ENCODE measurements at places on chromosomes 6 and 20.

DNA sequence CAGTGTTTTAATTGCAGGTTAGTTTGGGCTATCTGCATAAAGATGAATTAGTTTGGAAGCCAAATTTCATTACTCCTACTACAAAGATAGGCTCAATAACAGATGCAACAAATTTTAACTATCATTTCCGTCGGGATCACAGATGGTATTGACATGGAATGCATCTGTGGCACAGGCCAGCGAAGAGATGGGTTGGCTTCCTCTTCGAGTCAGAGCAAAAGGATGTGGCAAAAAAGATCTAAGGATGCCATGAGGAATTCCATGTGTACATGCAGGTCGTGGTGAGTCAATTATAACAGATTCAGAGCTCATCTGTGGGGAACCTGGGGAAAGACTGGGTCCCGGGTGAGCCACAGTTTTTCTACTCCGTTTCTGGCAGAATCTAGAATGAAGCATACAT, 83.0 kb upstream of the CITED2 start:
- DNase-seq: no peak

GRCh38 chr20:57128044-57128757, 138.2 kb downstream of the BMP7 start:
- DNase-seq: no peak

DNA sequence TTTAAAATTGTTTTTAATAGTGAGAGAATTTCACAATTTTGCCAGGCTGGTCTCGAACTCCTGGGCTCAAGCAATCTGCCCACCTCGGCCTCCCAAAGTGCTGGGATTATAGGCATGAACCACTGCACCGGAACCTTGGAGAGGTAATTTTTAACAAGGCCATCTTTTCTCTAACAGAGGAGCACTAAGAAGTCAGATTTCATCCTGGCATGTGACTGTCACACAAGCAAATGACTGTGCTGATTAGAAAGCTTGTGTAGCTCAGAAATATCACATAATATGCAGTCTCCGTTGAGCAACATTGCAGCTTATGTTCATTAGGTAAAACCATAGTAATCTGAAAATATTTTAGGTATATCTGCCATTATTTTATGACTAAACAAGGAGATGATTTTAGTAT, 156.0 kb downstream of the CCDC170 start:
- DNase-seq: no peak

- DNase-seq: no peak
Observed at GRCh38 chr6:146598772-146599405, at the start of gene ADGB. TSS of gene ADGB (plus strand) at chr6:146598972. CDS start at chr6:146599041, 69 bp downstream.

DNA sequence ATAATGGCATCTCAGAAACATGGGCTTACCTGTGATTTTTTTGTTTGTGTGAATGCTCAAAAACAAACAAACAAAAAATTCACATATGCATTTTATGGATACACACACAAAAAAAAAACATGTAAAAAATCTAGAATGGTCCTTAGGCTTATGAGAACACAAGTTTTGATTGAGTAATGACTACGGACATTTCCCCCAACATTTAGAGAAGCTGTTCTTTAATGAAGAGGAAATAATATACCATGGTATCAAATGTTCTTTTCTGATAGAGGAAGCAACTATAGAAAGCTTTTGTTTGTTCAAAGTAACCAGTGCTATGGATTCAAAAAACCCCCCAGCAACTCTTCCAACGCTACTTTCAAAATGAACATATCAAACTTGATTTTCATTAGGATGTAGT, 8.6 kb upstream of the CALHM6 start:
- DNase-seq: no peak

DNA sequence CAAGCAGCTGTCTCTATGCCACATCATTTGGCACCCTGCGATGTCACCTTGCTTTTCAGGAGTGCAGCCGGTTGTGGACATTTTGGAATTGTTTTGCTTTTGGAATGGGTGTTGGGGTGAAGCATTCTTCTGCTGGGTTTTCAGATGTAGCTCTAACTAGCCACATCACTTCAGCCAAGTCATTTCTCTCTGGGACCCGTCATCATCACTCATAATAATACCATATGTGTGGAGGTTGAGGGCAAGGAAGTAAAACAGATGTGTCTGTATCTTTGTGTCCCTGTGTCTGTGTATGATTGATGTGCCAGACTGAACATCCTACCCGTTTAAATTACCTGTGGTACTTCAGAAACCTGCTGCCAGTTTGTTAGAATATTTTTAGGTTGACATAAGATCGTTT, 49.5 kb upstream of the TULP4 start:
- no peak for DNase-seq

DNA sequence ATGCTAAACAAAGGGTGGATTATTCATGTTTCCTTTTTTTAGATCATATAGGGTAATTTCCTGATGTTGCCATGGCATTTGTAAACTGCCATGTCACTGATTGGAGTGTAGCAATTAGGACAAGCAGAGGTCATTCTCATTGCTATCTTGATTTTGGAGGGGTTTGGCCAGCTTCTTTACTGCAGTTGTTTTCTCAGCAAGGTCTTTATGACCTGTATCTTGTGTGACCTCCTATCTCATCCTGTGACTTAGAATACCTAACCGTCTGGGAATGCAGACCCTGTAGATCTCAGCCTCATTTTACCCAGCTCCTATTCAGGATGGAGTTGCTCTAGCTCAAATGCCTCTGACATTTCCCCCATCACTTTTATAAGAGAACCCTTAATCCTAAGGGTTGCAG, 53.6 kb downstream of the CDS2 start:
- no peak for DNase-seq

DNA sequence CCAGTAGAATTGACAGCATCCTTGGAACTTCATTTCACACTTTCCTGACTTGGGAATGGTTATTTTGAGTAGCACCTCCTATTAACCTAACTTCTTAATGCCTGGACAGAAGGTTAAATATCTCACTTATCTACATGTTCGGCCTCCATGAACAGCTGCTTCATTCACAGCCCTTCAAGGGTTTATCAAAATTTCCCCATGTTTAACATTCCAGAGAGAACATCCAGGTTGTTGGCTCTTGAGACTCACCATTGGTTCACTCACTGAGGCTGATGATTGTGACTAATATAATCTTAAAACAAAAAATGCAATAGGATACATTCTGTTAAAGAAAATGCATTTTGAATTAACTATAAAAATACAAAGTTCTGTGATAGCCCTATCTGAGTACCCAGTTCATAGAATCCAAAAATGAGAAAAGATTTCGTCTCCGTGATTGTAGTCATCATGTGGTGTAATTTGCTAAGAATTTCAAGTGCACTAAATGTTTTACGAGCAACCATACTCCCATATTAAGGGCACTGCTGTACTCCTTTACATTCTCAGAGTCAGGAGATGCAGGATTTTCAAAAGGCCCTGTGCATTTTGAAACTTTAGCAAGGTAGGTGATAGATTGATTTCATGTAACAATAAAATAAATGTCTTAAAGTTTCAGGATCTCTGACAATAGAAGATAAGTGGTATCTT, 260.6 kb upstream of the TAB2 start:
- no peak for DNase-seq

GRCh38 chr6:130980310-130981032, 82.6 kb downstream of the EPB41L2 start:
- DNase-seq: no peak

GRCh38 chr6:1251198-1252155, 60.4 kb upstream of the FOXQ1 start:
- DNase-seq: no peak

- no peak for DNase-seq
Observed at GRCh38 chr6:137610702-137611101, 116.5 kb upstream of the OLIG3 start.

DNA sequence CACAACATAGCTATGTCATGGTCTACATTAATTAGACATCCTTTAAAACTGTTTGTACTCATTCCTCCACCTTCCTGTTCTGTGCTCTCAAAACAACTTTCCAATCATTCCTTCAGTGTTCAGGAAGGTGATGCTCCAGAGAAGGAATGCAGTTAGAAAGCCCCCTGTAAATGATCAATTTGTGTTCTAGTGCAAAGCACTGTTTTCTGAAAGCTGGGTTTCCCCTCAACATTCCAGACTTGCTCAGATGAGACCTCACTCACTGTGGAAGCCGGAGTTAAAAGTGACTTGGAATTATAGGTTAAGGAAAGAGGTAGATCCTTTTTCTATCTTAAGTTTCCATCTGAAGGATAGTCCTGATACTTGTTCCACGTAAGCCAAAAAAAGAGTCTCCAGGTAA, 95.9 kb downstream of the BMP2 start:
- DNase-seq: no peak

DNA sequence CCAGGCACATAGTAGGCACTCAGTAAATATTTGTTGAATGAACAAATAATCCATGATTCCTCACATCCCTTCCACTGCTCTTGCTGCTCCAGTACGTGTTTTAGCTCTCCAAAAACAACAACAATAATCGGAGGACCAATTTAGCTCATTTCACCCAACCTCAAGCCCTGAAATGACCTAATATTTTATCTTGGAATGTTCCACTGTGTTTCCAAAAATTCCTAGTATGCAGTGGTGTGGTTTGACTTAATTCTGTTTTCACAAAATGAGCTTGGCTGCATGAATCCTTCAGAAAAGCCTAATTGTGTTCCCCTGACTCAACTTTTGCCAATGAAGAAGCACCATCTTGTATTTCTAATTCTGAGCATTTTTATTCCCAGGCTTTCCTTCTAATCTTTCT, 168.0 kb upstream of the PHACTR1 start:
- no peak for DNase-seq

DNA sequence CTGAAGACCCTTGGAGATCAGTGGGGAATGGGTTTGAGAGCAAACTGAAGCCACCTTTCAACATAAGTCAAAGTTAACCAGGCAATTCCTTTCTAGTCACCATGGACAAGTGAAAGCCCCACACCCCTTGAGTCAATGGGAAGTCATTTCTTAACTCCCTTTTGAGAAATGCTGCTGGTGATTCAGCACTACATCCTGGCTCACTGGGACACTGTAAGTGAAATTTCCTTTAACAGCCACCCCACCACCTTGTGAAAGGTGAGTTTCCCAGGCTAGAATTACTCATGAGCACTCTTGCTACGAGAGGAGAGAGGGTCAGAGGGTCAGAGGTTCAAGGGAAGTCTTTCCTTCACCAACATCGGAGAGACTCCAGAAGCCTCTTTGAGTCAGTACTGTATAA, 93.3 kb upstream of the MARCKS start:
- DNase-seq: no peak

GRCh38 chr20:1463971-1464570, 2.6 kb downstream of the NSFL1C start:
- DNase-seq: no peak

DNA sequence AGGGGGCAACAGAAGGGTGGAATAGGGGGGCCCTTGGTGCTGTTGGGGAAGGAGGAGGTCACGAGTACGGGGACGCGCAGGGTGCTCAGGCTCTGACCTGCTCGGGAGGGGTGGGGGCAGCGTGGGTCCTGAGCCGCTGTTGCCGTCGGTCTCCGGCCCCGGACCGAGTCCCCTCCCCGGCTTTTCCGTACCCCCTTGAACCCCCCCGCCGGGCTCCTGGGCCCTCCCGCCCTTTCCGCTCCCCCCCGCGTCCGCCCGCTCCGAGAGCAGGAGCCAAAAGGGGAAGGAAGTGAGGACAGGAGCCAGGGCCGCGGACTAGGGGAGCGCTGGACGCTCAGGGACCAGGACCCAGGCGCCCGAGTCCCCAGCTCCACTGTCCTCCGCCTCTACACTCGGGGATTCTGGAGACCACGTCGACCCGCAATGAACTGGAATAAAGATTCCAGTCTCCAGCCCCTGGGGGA, at the start of gene RGL2:
Gene RGL2, minus strand, starts transcription at position 170 of the 464 bp plus-strand sequence. CDS start 332 bp downstream, outside the sequence.
- peak; percentile 53 for DNase-seq

GRCh38 chr6:165988302-165988756, 179.3 kb downstream of the TBXT start:
- DNase-seq: no peak

- no peak for DNase-seq
Observed at GRCh38 chr20:40961686-40962640, 66.7 kb upstream of the TOP1 start.

DNA sequence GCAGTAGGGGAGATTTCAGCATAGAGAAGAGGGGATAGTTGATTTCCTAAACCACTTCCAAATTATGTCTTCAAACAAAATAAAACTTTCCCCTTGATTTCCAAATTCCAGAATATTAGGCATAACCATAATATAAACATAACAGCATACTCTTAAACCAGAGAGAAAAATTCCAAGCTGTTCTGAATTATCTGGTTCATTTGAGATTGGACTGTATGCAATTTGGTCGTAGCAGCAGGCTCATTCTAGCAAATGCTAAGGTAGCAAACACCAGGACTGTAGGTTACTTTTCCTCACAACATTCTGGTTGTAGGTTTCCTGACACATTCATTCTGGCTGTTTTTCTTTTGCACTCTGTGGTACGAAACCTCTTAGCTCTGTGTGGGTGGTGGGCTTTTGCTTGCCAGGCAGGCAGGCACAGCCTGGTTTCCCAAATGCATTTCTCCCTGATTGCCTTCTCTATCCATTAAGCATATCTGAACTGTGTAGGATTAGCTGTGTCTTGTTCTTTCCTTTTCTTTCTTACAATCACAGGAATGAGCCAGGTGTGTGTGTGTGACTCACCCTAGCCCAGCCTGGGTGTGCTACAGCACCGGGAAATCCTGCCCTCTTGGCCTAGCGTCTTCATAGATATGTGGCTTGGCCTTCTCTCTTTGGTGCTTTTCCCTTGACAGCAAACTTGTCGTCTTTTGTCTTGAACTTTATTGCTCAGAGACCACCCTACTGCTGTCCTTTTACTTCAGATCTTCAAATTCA, 77.1 kb downstream of the JARID2 start:
- no peak for DNase-seq

GRCh38 chr6:43803055-43803782, 33.2 kb downstream of the VEGFA start:
- DNase-seq: no peak

- DNase-seq: no peak
Observed at GRCh38 chr20:19601126-19601810, 156.8 kb upstream of the RIN2 start.

DNA sequence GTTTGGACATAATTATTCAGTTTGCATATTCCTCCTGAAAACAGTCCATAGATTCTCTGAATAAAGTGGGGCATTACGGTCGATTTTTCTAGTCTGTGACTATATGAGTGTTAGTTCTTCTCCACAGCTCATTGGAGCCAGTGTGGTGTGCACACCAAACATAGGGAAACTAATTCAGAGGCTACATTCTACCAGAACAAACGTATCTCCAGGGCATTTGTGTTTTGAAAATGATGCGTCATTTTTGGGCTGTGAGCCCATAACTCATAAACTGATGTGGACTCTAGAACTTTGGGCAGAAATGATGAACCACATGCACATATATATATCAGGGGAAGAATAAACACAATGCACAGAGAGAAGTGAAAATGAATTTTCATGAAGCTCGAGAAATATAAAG, 41.8 kb downstream of the C6orf58 start:
- DNase-seq: no peak

DNA sequence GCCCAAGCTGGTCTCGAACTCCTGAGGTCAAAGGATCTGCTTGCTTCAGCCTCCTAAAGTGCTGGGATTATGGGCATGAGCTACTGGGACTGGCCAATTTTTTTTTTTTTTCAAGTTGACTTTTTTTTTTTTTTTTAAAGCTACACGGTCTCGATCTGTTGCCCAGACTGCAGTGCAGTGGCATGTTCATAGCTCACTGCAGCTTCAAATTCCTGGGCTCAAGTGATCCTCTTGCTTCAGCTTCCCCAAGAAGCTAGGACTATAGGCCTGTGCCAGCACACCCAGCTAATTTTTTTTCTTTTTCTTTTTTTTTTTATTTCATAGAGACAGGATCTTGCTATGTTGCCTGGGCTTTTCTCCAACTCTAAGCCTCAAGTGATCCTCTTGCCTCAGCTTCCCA, 59.5 kb downstream of the NCOA3 start:
- DNase-seq: no peak

GRCh38 chr6:41648921-41649320, 10.7 kb downstream of the MDFI start:
- DNase-seq: no peak
